ENCODE measurements at places on chromosomes 2 and 18.

DNA sequence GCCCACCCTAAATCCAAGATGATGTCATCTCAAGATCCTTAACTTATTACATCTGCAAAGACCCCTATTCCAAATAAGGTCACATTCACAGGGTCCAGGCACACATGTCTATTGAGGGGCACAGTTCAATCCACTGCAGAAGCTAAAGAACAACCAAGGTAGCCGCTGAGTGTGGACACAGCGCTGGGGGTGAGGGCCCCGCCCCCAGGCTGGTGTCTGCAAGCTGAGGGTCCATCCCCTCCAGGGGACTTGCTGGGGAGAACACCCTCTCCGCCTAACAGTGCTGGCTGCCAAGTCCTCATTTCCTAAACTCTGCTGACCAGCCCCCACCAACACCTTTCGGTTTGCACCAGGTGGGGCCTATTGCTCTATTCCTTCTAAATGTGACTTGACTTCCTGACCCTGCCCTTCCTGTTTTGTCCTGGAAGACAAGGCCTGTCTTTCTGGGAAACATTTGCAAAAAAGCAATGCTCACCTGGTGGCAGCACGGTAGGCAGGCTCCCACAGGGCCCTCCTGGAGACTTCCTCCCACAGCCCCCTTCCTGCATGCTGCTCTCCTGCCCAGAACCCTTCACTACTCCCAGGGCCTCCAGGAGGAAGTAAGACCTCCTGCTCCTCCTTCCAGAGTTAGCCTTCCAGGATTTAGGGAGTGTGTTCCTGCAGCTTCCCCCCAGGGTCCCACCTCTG, 24.4 kb upstream of the TEX44 start:
- DNase-seq = no peak

- DNase-seq = no peak
These were observed 1.3 kb downstream of the GORASP2 start for GRCh38 chr2:170930131-170930990.

GRCh38 chr2:180555391-180555965, 424.9 kb upstream of the UBE2E3 start:
- DNase-seq = no peak

GRCh38 chr18:55908901-55909366, 320.9 kb upstream of the TCF4 start:
- peak; percentile 29 for DNase-seq

GRCh38 chr2:85680707-85681371, 12.8 kb upstream of the SFTPB start:
- DNase-seq = no peak

- no peak for DNase-seq
These were observed 1.5 kb downstream of the ARPC2 start for GRCh38 chr2:218218268-218219185.

DNA sequence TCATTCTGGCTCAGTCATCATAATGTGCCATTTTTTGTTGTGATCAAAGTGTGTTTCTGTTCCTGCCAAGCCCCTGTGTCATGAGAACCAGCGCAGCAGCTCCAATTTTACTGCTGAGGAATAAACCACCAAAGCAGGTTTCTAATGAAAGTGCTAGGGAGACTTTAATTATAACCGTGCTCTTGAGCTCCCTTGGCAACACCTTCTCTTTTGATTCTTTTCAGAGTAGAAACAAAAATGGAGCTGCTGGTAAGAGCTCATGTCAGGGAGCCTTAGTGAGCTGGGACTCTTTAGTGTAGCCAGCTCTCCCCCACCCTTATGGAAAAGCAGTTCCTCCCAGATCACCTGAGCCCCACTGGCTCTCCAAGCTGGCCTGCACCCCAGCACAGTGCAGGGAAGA, 74.3 kb downstream of the LYPD1 start:
- no peak for DNase-seq

GRCh38 chr2:159154366-159154765, 132.1 kb downstream of the WDSUB1 start:
- no peak for DNase-seq

GRCh38 chr2:46716927-46717326, 198.7 kb downstream of the MCFD2 start:
- no peak for DNase-seq

GRCh38 chr2:120225549-120226065, 2.4 kb upstream of the TMEM185B start:
- DNase-seq = no peak

DNA sequence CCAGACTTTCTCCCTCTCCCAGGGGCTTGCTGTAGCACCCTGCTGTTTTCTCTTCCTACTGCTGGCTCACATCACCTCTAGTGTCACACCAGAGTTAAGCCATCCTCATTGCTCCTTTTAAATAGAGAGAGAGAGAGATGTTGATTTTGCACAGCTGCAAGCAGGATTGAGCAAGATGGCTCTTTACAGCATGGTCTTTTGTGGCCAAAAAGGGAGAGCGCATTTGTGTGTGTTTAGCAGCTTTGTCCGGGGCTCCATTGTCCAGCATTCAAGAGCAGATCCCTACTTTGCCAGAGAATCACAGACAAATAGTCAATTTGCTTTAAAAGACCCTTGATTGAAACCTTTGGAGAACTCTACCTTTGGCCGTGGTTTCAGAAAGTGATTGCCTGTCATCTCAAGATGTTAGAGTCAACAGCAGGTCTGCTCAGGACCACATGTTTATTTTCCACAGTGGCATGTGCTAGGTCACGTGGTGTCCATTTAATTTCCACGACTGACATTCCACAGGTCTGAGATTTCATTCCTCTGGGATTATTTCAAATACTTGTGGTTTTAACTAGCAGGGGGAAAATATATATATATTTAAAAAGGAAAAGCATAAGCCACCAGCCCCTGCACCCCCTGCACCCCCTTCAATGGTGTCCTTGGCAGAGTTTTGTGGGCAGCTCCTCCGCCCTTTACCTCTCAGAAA, 359.9 kb upstream of the SLC14A2 start:
- peak; percentile 60 for DNase-seq

DNA sequence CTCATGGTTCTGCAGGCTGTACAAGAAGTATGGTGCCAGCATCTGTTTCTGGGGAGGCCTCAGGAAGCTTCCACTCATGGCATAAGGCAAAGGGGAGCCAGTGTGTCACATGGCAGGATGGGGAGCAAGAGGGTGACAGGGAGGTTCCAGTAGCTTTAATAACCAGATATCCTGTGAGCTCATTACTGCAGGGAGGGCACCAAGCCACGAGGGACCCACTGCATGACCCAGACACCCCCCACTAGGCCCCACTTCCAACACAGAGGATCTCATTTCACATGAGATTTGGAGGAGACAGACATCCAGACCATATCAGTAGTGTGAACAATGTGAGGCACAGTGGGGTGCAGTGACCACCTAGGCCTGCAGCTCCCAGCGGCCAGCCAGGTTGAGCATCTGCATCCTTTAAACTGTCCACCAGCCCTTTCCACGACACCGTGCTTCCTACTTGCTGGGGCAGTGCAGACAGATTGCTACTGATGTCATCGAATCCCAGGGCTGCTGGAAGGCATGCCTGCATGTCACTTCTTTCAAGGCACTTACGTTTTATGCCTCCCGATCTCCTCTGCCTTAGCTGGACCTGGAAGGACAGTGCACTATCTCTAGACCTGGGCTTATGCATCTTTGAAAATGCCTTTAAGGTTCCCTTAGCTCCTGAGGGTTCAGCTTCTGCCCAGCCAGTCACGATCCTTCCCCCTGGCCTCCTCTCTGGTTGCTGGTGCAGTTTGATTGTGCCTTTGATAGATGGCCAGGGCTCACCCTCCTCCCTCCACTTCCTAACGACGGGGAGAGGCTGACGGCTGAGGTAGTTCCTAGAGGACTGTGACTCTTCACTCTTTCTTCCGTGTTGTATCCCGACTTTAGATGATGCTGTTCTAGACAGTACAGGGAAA, 174.3 kb downstream of the FAM210A start:
- no peak for DNase-seq

DNA sequence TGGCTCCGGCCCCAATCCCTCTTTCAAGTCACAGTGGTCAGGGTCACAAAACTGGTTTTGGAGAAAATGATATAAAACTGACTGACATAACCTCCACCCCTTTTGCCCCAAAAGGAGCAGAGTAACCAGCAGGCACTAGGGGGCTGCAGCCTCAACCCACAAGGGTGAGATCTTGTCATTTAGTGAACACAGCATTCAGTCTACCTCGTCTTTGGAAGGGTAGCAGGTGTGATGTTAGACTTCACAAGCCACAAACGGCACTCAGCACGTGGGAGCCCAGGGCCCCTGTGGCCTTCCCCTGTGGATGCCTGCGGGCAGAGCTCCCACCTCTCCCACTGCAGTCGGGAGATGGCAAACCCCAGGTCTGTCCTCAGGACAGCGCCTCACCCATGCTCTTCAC, 372.1 kb upstream of the MYT1L start:
- DNase-seq = no peak

DNA sequence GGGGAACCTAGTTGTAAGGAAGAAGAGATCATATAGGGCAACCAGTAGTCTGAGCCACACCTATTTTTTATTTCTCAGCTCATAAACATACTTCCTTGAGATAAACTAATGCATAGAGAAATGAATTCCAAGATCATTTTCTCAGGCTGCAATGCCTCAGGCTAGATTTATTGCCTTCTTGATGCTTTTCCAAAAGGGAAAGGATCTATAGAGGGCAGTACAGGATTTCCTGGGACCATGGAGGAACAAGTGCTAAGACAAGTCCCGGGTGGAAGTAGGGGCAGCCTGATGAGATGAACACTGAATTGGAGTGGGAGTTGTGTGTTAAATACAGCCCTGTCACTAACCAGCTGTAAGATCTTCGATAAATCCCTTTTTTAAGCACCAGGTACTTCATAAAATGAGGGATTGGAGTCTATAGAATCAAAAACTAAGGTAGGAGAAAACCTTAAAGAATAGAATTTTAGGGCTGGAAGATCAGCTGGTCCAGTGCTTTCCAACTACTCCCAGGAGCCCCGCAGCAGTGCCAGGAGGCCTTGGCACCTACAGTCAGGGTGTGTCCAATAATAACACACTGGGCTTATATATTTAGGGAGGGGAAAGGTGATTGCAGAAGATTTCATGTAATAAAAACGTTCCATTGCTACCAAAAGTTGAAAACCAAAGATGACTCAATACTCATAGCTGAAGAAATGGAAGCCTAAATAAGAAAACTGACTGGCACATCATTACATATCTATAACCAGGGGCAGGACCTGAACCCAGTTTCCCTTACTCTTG, 58.1 kb downstream of the SERTAD2 start:
- DNase-seq = no peak

DNA sequence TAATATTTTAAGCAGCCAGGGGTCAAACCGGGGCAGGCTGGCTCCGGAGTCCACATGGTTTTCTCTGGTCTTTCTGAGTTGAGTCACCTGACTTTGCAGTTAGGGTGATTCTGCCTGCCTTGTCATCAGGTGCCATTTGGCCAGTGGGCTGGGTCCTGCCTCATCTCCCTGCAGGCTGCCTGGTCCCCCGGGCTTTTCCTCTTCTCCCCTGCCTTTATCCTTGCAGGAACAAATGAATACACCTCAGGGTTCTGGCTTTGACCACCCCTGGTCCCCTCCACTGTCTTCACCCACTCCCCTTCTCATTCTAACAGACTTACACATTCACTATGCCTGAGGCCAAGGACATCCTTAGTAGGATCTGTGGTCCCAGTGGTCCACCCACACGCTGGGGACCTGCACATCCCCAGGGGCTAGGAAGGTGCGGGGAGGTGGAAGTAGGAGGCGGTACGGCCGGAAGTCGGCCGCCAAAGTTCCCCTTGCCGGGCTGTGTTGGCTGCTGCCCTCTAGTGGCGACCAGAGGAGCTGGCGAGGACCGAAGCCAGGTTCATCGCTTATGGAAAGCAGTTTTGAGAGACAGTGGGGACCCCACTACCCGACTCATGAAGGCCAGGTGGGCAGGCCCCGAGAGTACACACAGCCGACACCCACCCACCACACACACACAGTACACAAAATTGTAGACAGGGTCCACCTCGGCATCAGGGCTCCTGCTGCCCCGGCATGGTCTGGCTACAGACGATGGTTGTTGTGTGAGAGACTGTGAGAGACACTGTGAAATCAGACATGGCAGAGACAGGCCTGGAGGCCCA, 6.3 kb upstream of the TEX261 start:
- peak; percentile 74 for DNase-seq

DNA sequence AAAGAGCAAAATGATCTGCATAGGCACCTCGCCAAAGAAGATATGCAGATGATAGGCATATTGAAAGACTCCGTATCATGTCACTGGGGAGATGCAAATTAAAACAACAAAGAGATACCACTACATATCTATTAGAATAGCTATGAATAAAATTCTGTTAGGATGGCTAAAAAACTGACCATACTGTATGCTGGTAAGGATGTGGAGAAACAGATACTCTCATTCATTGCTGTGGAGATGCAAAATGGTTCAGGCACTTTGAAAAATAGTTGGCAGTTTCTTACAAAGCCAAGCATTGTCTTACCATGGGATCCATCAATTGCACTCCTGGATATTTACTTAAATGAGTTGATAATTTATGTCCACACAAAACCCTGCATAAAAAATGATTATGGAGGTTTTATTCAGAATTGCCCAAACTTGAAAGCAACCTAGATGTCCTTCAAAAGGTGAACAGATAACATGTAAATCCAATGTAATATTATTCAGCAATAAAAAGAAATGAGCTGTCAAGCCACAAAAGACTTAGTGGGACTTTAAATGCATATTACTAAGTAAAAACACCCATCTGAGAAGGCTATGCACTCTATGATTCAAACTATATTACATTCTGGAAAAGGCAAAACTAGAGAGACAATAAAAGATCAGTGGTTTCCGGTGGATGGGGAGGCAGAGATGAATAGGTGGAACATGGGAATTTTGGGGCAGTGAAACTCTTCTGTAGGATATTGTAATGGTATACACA, 31.2 kb downstream of the ZNF385B start:
- DNase-seq = no peak

GRCh38 chr2:63053081-63053888, 2.7 kb downstream of the OTX1 start:
- no peak for DNase-seq

DNA sequence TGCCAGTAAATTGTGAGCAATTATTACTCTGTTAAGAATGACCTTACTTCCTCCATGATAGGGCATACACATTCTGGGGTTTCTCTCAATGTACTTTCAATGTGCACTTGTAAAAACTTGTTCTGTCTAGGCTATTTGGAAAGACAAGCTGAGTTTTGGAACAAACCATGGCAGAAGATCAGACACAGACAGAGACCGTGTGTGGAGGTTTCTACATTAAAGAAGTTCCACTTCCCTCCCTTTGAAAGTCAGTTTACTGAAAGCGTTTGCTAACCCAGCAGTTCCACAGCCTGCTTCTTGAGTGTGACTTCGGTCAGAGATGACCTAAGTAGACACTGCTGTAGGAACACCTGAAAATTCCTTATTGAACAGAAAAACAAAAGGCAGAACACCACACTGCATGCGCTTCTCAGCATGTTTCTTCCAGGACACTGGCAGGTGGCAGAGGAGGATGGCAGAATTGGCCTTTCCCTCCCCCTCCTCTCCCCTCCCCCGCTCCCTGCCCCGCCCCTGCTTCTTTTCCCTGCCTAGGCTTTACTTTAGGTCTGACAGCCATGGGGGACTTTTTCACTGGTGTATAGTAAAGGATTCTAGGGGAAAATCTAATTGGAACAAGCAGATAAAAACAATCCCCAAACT, 109.8 kb downstream of the NOL10 start:
- no peak for DNase-seq

DNA sequence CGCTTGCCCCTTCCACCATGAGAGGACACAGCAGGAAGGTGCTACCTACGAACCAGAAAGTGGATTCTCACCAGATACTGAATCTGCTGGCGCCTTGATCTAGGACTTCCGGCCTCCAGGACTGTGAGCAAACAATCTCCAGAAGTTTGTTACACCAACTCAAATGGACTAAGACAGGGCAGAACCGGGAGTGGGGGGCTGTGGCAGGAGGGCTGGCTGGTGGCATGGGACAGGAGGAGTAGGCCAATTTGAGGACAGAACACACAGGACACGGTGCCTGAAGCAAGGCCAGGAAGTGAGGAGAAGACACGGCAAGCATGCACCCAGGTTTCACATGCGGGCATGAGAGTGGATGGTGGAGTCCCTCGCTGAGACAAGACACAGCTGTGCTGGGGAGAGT, 40.1 kb downstream of the CRACDL start:
- peak; percentile 5 for DNase-seq
